ENCODE measurements at places on chromosomes 2 and 18.

GRCh38 chr18:25727281-25727985, 363.0 kb downstream of the SS18 start:
- no peak for DNase-seq

DNA sequence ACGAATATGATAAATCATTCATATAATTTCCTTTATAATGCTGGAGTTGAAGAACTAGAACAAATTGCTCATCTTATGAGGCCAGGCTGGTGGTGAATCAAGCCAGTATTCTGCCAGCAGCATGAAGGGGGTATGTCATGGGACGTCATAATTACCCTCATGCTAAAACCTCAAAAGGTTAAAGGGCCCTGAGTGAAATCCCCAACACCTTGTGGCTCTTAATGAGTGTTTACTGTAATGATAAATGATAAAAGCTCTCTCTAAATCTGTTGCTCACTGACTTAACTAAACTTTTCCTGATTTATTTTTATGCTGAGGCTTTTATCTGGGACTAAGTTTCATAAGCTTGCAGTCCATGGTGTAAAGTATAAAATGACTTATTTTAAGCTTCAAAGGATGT, 18.3 kb upstream of the NEDD4L start:
- DNase-seq: no peak

GRCh38 chr2:128317181-128317898, 1.3 kb downstream of the HS6ST1 start:
- DNase-seq: peak; percentile 32

DNA sequence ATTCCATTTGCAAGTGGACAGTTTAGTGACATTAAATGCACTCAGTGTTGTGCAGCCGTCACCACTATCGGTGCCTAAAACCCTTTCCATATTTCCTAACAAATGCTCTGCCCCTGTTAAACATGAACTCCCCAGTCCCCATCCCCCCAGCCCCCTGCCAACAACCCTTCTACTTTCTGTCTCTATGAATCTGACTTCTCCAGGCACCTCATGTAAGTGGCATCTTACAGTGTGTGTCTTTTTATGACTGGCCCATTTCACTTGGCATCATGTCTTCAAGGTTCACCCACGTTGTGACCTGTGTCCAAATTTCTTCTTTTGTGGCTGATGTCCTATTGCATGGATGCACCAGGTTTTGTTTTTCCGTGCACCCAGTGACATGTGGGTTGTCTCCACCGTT, 140.9 kb upstream of the GPC1 start:
- DNase-seq: no peak

DNA sequence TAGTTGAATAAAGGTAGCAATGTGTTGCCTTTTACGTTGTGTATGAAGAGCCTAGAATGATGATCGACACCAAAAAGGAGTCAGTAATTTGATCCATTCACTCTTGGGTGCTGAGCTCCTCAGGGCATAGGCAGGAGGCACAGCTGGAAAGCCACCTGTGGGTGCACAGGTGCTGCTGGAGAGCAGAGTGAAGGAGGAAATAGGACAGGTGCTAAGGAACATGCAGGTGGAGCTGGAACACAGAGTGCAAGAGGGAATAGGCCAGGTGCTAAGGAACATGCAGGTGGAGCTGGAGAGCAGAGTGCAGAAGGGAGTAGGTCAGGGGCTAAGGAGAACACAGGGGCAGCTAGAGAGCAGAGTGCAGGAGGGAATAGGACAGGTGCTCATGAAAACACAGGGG, 86.1 kb downstream of the SH3YL1 start:
- DNase-seq: no peak

DNA sequence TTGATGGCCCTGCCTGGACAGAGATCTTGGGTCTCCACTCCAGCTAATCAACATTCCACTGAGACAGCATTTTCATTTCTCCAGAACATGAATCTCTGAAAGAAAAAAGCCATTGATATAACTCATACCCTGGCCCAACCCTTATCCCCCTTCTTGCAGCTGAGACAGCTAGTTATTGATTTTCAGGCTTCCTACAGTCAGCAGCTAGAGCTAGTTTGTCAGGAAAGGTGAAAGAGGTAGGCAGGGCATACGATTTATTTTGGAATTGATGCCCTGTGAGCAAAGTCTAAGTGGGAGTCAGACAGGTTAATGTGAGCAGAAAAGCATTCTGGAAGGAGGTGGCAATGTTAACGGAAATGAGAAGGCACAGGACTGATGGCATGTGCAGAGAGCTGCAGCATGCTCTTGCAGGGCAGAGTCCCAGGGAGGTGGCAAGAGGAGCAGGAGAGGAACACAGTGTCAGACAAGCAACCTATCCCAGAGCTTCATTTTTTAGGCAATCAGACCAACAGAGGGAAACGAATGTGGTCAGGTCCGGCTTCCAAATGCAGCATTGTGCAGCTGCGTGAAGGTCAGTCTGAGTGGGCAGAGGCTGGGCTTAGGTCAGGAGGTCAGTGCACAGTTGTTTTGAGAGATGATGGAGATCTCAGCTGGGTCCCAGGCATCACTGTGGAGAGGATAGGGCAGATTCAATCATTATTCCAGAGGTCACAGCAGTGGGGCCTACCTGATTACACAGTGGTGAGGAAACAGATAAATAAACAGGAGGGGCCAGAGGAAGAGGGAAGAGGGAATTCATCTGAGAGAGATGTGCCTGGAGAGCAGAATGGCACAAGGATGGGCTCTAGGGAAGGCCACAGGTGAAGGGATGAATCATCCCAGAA, 134.8 kb downstream of the CMPK2 start:
- DNase-seq: no peak

DNA sequence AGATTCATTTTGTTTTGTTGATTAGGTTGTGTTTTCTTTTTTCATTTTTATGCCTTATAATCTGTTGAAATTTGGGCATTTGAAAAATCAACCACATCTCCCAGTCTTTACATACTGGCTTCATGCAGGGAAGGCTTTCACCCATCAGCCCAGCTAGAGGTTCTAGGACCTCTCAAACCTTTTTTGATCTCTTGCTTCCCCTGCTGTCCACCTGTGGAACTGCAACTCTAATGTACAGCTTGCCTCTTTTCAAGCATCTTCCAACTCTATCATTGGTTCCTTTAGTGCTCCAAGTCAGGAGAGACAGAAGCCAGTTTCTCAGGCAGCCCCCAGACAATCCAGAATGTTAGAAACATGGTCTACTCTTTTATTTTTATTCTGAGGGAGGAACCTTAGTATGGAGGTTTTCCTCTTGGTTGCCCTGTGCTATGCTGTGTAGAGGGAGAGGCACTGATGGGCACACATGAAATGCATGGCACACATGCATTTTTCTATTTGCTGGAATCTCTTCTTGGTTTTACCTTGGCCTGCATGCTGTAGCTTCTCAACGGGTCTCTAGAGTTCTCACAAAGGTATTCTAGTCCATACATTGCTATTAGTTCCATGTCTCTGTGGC, 107.2 kb upstream of the L3MBTL4 start:
- peak; percentile 63 for DNase-seq

DNA sequence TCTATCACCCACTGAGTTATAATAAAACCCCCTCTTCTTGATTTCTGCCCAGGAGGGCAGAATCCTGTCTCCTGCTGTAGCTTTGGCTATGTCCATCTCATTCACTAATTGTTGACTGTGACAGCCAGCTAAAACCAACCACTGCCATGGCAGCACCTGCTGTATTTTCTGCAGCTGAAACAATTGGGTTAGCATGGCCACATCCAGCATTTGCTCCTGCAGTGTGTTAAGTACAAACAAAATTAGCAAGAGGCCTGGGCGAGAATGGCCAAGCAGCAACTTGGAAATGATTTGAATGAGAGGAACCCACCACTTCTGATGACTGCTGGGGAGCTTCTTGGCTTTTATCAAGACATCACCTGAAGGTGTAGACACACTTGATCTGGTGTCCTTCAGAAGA, 89.4 kb upstream of the LRRTM1 start:
- DNase-seq: no peak

DNA sequence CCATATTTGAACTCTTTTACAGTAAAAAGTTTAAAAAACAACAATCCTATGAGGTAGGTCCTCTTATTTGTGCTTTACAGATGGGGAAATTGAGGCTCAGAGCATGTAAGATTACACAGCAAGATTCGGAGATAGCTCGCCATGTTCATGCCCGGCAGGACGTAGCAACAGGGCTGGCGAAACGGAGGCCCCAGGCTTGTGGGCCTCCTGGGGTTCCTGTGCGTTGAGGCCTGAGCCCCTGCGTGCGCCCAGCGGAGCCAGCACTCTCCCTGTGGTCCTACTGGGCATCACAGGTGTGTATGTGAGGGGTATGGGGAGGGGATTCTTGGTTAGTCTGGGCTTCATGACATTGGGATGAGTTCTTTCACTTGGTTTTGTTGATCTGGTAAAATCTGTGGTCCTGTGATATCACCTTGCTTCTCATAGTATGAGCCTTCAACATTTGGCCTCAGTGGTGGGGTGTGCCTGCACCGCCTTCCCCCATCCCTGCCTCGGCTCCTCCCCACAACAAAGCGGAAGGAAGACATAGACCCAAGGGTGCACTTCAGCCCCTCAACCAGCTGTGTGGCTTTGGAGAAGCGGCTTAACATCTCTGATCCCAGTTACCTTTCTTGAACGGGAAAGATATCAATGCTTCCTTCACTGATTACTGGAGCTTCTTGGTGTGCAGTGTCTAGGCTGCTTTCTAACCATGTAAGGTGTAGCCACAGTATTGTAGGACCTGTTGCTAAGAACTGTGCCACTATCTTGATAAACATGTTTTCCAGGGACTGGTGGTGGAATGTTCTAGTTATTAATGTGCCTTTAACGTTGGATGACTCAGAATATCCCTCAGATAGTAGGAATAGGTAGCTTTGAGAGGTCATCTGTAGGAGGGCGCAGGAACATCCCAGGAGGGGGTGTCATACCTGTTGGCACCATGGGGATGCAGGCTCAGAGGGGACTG, 37.2 kb downstream of the HPCAL1 start:
- no peak for DNase-seq

DNA sequence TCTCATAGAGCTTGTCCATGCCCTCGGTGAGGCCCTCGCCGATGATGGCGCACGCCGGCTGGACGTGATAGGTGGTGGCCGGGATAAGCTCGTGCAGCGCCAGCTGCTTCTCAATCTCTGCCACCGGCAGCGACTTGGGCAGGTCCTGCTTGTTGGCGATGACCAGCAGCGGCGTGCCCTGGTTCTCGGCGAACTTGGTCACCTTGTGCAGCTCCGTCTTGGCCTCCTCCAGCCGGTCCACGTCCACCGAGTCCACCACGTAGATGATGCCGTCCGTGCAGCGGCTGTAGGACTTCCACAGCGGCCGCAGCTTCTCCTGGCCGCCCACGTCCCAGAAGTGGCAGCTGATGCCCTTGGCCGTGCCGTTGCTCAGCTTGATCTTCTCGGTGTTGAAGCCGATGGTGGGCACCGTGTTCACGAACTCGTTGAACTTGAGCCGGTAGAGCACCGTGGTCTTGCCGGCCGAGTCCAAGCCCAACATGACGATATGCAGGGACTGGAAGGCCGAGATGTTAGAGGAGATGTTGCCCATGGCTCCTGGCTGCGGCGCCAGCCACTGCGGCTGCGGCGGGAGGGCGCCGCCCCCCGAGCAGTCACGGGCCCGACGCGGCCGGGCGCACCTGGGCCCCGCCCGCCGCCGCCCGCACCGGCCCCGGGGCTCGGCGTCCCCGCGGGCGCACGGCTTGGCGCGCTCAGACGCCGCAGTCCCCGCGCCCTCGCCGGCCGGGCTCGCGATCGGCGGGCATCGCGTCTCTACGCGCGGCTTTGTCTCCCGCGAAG, 636 bp downstream of the ARL4C start:
- peak; percentile 28 for DNase-seq

- no peak for DNase-seq
These were observed 272.6 kb downstream of the NEDD4L start for GRCh38 chr18:58316396-58317342.
